H9 (cell line): ENCODE measurements at places on chromosomes 4 and X.

GRCh38 chr4:16322183-16322582 is 95.9 kb upstream of the TAPT1 start:
- DNase-seq: no peak

GRCh38 chr4:100790836-100791615 is 273.2 kb upstream of the EMCN start:
- DNase-seq: no peak

DNA sequence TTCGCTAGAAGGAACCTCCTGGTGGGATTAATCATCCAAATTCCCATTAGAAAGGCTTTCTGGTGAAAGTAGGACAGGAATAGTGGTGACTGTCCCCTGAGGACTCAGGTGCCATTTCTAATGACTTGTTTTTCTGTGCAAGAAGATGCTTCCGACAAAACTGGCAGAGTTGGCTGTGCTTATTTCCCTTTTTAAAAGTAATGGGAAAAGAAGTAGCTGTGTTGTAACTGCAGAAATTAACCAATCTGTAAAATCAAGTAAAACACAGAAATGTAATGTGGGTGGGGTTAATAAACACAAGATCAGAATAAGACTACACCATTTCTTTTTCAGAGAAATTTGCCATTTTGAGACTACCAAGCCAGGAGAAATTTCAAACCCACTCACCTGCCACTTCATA is 55.0 kb upstream of the FAM9B start:
- DNase-seq: no peak

- DNase-seq: no peak
Measured at GRCh38 chr4:25007598-25007997, 23.1 kb downstream of the LGI2 start.

DNA sequence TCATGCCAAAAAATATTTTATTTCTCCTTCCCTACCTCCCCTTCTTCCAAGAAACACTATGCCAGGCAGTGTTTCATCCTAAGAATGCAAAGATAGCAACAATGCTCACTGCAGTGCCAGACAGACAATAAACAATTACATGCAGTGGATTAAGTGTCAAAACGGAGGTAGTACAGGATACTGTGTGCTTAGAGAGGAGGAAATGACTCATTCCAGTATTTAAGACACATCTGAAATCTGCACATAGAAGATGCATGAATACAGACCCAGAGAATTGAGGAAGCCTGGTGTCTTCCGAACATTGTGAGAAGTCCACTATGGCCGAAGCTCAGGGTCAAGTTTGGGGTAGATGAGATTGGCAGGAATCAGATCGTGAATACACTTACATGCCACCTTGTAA is 326.4 kb downstream of the PPP3CA start:
- DNase-seq: no peak

- DNase-seq: no peak
Measured at GRCh38 chr4:139641218-139641617, 24.4 kb upstream of the MGST2 start.
